Neural crest cell (in vitro differentiated cells): ENCODE measurements at places on chromosomes 2 and 18.

GRCh38 chr2:156883804-156884203 is 373.7 kb upstream of the GALNT5 start:
- no peak overlapping the region for H3K4me3 ChIP-seq
- no peak for DNase-seq
- no peaks in the 10 kb centered on the region for H3K4me1 ChIP-seq
- no peaks in the 10 kb centered on the region for H3K27me3 ChIP-seq

- DNase-seq, result no peak
- no peak overlapping the region for H3K4me3 ChIP-seq
- no peaks in the 10 kb centered on the region for H3K27me3 ChIP-seq
- H3K36me3 ChIP-seq, result peaks cover 5% of the 10 kb centered on the region
- H3K27ac ChIP-seq, result no peak overlapping the region
Measured at GRCh38 chr18:50607378-50607926, 47.6 kb downstream of the MAPK4 start.

- peaks cover 17% of the 10 kb centered on the region for H3K4me1 ChIP-seq
- no peak for DNase-seq
- peaks cover 2% of the 10 kb centered on the region for H3K36me3 ChIP-seq
- no peak overlapping the region for H3K4me3 ChIP-seq
- no peak overlapping the region for H3K27ac ChIP-seq
- peaks cover 44% of the 10 kb centered on the region for H3K27me3 ChIP-seq
Measured at GRCh38 chr2:234630801-234631261, 133.9 kb upstream of the ARL4C start.

GRCh38 chr2:189763908-189764661 is 1.5 kb upstream of the OSGEPL1 start:
- H3K4me3 ChIP-seq, result peak overlapping the region; percentile 76
- peaks cover 12% of the 10 kb centered on the region for H3K4me1 ChIP-seq
- H3K27ac ChIP-seq, result no peak overlapping the region
- H3K27me3 ChIP-seq, result no peaks in the 10 kb centered on the region
- H3K36me3 ChIP-seq, result peaks cover 10% of the 10 kb centered on the region
- no peak for DNase-seq

DNA sequence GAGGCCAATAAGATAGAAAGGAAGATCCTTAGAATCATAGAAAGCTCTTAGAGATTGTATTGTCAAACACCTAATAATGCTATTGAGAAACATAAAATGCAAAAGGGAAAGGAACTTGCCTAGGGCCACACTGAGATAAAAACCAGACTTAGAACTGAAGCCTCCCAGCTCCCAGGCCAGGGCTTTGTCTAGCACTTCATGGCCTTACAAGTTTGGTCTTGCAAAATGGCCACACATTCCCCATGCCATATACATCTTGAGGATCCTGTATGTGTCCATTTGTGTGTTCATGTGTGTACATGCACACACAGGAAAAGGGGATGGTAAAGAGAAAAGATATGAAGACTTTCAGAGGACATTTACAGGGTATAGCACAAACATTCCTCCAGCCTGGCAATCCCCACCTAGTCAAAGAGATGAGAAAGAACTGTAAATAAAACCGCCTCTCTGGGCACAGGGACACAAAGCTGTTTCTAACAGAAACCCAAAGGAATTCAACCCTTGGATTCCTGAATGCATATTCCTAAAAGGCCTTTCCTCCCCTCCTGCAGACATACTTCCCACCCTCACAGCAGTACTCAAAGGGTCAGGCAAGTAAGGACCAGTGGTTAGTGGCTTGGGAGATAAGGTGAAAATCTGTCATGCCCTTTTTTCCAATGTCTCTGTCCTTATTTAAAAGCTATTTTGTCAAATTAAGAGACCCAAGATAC is 99.7 kb upstream of the KLHL29 start:
- H3K27ac ChIP-seq, result no peak overlapping the region
- H3K4me3 ChIP-seq, result no peak overlapping the region
- H3K27me3 ChIP-seq, result no peaks in the 10 kb centered on the region
- no peaks in the 10 kb centered on the region for H3K36me3 ChIP-seq
- peaks cover 32% of the 10 kb centered on the region for H3K4me1 ChIP-seq
- DNase-seq, result no peak

DNA sequence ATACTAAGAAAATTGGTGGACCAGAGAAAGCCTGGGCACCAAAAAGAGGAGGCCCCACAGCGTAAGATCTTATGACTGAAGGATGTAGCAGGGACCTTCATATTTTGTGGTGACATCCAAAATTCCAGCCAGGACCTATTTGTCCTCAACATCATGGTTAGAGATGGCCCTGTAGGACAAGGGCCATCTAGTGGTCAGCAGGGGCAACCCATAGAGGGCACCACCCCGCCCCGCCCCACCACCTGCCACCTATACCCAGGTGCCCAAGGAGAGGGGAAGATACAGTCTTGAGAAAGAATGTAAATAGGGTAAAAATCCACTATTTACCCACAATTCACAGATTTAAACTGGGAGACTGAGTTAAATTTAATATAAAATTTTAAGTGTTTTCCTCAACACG is 59.6 kb upstream of the TMEM163 start:
- no peak overlapping the region for H3K4me3 ChIP-seq
- H3K27ac ChIP-seq, result no peak overlapping the region
- DNase-seq, result no peak
- H3K4me1 ChIP-seq, result peaks cover 13% of the 10 kb centered on the region
- H3K27me3 ChIP-seq, result no peaks in the 10 kb centered on the region
- H3K36me3 ChIP-seq, result no peaks in the 10 kb centered on the region

GRCh38 chr2:215745331-215745730 is 268.0 kb downstream of the MREG start:
- H3K36me3 ChIP-seq, result no peaks in the 10 kb centered on the region
- H3K27ac ChIP-seq, result no peak overlapping the region
- no peaks in the 10 kb centered on the region for H3K27me3 ChIP-seq
- DNase-seq, result no peak
- H3K4me3 ChIP-seq, result no peak overlapping the region

GRCh38 chr2:6074089-6074643 is 382.0 kb downstream of the SOX11 start:
- H3K36me3 ChIP-seq, result no peaks in the 10 kb centered on the region
- H3K27ac ChIP-seq, result peak overlapping the region; percentile 88
- peak overlapping the region; percentile 83 for H3K4me3 ChIP-seq
